ENCODE measurements at places on chromosomes 16 and 17.

- DNase-seq, result no peak
These were observed 86.3 kb downstream of the DYNLRB2 start for GRCh38 chr16:80627108-80627507.

DNA sequence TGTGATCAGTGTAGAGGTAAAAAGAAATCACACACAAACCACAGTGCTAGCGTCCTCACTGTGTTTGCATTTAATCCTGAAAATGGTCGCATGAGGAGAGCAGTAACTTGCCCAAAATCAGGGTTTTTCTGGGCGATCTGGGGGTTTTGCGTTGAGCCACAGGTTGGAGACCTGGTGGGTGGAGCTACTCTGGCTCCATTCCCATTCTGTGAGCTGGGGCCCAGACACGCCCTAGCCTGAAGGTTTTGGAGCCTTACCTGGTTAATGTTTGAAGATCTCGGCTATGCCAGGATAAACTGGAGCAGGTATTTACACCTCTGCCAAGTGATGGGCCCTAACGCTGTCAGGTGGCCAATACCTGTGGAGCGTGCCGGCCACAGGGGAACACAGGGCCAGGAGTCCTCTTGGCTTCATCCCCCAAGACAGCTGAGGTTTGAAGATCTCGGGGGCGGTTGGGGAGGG, 48.4 kb downstream of the MPRIP start:
- no peak for DNase-seq

GRCh38 chr17:31433811-31434726, 42.6 kb downstream of the RAB11FIP4 start:
- DNase-seq, result no peak

- no peak for DNase-seq
These were observed at the start of gene KCNJ16 for GRCh38 chr17:70074956-70075355. TSS of gene KCNJ16 (plus strand) at chr17:70075225. CDS start at chr17:70132088, 56,863 bp downstream.

GRCh38 chr16:49857423-49858181, 1.7 kb upstream of the ZNF423 start:
- peak; percentile 69 for DNase-seq

- DNase-seq, result no peak
These were observed 529 bp upstream of the ASPA start for GRCh38 chr17:3475251-3475685.

- DNase-seq, result no peak
These were observed 218.8 kb downstream of the IRF8 start for GRCh38 chr16:86117756-86118155.

DNA sequence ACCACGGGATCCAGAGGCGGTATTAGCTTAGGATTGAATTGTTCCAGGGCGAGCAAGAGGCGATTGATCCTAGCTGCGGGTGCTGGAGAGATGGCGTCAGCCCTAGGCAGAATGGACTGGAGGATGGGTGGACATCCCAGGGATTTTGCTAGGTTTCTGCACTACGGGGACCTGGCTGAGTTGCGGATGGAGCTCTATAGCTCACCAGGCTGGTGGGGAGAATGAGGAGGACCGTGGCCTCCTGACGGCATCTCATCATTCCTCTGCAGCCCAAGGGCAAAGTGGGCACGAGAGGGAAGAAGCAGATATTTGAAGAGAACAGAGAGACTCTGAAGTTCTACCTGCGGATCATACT, 614 bp downstream of the TMEM208 start:
- DNase-seq, result no peak

- DNase-seq, result no peak
These were observed 21.6 kb downstream of the IGF2BP1 start for GRCh38 chr17:49018748-49019147.

DNA sequence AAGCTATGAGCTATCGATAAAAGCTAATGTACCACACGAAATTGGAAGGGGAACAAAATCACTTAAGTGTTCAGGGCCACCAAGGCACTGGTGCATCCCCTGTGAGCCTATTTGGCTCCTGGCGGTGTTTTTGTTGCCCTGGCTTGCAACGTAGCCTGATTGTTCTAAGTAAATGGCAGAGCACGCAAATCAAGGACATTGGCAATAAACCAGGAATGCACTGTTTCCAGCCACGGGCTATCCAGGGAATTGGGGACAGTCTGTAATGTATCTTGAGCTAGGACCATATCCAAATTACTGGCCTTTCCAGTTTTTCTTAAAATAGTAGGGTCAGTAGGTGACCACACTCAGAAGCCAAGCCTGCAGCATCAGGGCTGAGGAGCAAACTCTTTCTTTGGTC, 734.0 kb downstream of the MAF start:
- DNase-seq, result no peak

DNA sequence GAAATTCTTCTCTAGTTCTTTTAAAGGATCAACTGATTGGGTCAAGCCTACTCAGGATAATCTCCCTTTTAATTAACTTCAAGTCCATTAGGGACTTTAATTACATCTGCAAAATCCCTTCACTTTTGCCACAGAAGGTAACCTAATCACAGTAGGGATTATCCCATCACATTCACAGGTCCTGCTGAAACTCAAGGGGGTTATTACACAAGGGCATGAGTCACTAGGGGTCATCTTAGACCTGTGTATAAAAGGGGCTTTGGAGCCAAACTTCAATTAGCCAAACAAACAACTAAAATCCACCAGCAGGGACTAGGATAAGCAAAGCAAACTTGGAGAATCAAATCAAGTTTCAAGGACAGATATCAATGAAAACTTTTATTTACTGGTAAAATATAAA, 19.4 kb downstream of the CIAPIN1 start:
- DNase-seq, result no peak

DNA sequence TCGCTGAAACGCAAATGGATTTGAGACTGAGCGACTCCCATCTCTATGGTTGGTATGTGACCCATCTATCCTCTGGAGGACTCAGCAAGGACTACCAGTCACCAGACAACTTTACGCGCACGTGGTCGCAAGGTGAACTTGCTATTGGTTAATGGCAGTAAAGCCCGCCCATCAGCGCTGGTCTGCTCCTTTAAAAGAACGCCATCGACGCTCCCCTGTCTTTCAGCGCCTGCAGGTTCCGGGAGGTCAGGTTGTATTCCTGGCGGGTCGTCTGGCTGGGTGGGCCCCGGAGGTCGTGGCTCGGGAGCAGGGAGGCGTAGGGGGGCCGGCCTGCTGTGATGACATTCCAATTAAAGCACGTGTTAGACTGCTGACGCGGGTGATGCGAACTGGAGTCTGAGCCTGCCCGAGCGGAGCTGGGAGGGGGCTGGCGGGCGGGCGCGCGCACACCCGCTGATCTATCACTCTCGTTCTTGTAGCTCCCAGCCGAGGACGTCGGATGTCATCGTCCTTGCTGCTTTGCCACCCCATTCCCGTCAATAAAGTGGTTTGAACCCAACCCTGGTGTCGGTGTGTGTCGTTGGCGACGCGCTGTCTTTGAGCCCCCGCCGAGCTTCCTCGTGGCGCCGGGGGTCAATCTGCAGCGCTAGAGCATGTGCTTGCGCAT, 15.9 kb upstream of the ERN1 start:
- peak; percentile 80 for DNase-seq

- DNase-seq, result no peak
These were observed 1.8 kb upstream of the APOH start for GRCh38 chr17:66230922-66231591.

DNA sequence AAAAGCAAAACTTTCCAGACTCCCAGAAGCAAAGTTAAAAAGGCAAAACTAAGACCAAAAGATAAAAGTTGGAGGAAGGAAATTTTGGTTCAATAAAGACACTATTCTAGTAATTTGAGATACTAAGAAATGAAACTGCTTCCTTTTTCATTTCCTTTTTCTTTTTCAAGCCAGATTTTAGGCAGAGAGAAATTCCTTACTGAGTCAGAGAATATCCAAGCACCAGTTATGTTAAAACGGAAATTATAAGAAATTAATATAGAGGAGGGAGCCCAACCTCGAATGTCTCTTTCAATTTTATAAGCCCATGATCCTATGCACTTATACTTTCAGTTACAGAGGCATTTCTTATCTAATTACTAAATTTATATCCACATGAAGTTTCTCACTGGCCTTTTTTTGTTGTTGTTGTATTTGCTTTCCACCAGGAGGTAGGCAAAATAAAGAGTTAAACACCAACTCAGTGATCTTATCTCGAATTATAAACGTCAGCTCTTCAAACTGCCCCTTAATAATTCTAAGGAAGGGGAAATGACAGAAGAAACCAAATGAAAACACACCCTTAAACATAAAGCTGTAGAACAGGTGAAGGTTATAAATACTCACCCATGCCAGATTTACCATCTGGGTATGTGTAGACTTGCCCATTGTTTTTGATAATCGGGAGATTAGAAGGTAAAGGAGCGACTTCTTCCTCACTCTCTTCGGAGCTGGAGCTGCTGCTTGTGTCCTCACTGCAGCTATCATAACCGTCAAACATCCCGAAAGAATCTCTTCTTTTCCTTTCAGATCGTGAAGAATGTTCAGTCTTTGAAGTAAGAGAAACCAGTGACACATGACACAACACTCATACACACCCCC, 35.2 kb downstream of the MBTD1 start:
- DNase-seq, result no peak

- no peak for DNase-seq
These were observed 2.8 kb downstream of the SOCS7 start for GRCh38 chr17:38354466-38354865.

GRCh38 chr17:63973930-63974593, 1.3 kb upstream of the SCN4A start:
- no peak for DNase-seq

GRCh38 chr17:65053354-65053881, 3.1 kb downstream of the GNA13 start:
- no peak for DNase-seq

DNA sequence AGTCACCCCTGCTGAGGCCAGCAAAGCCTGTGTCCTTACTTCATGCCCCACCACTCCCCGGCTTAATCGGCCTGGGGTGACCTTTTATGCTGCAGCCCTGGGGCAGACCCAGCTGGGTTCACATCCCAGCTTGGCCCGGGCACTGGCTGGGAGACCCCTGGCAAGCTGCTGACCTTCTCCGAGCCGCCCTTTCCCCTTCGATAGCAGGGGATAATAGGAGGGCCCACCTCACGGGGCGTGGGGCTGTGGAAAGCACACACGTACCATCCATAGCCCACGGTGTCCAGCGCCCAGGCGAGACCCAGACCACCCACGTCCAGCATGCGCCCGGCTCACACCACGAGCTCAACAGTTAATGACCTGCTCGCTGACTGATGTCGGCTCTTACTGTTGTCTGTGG, 26.8 kb downstream of the TBC1D16 start:
- DNase-seq, result no peak

- no peak for DNase-seq
These were observed 55.0 kb downstream of the SNTB2 start for GRCh38 chr16:69241926-69242325.

DNA sequence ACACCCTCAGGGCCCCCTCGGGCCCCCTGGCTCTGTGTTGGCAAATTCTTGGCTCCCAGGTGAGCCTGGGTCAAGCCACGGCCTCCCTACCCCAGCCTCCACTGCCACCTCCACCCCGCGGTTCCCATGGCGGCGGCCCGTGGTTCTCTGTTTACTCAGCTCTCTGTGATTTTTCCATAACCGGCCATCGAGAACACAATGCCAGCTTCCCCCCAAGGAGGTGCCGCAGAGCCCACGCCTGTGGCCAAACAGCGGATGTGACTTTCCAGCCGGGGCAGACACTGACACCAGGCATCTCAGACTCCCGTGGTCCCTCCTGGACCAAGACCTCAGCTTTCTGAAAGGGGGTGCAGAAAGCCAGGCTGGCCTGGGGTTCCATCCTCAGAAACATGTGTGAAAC, 21.6 kb upstream of the ATP2A3 start:
- no peak for DNase-seq

GRCh38 chr16:54356391-54356790, 69.8 kb upstream of the IRX3 start:
- no peak for DNase-seq

- DNase-seq, result no peak
These were observed 122.9 kb upstream of the SMURF2 start for GRCh38 chr17:64785011-64785421.

GRCh38 chr17:45577571-45578279, 87.2 kb upstream of the PLEKHM1 start:
- no peak for DNase-seq

- no peak for DNase-seq
These were observed 85.0 kb upstream of the ZNF750 start for GRCh38 chr17:82924812-82925211.

DNA sequence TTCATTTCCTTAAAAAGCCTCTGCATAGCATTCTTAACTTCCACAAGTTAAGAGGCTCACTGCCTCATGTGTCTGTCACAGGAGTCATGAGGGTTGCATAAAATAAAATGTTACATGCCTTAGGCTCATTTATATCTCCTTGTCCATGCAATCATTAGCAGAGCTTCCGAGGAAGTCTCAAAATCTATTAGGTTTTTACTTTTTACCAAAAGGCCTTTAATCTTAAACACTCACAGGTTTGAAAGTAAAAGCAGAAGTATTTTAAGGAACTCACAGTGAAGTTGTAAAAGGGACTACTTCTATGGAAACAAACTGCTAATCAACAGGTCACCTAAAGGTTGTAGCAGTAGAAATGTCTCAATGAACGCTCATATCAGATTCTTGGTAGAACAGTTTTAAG, 5.2 kb upstream of the ATP6V0A1 start:
- no peak for DNase-seq

DNA sequence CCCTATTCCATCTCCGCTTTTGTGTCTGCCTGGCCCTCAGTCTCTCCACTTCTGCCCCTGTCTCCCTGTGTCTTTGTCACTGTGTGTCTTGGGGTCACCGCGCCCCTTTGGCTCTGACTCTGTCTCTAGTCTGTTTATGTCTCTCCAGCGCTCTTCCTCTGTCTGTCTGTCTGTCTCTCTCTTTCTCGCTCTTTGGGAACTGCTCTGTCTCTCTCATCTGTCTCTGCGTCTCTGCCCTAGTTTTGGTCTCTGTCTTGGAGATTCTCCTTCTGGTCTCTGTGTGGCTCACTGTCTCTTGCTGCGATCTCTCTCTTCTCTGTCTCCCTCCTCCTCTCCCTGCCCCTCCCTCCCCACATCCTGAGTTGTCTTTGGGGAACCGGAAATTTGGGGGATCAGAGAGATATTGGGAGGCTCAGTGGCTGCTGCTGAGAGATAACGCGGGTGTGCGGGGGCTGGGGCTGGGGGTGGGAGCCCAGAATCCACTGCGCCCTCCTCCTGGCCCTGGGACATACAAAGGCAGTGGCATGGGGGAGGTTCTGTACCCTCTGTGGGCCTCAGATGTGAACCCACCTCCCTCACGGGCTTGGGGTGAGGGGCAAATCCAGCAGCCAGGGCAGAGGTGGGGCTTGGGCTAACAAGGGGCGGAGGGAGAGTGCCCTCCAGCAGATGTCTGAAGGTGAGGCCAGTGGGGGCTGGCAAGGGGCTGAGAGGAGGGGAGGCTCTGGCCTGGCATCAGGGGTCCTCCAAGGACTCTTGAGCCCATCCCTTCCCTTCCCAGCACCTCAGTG, 24.4 kb downstream of the LAT start:
- DNase-seq, result no peak

- DNase-seq, result no peak
These were observed 1.9 kb upstream of the LCMT1 start for GRCh38 chr16:25109643-25110042.

DNA sequence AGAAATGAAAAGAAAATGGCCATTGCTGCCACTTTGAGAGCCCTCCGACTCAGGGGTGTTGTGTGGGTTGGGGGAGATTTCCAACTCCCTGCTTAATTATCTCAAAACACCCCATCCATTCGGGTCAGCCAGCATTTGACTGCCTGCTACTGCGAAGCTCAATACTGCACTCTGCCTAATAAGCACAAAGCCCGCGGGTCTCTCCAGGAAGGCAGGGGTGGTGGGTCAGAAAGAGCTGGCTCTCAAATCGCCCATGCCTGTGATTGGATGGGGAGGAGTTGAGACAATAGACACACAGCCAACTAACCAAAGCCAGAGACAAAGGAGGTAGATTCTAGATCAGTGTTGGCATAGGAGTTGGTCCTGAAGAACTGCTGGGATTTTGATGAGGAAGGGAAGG, 2.3 kb upstream of the XAF1 start:
- no peak for DNase-seq

Data from GM12892 (cell line).